ENCODE measurements at places on chromosomes 2 and 18. TPM values are rescaled to one million over a fixed set of nuclear protein-coding genes. Genes with fewer than 3 reads are reported as not detected.

INO80D gene
- total RNA-seq: 30.3 TPM

GRCh38 chr18:78993014-78993926 lies 13.7 kb downstream of the SALL3 start:
- no peaks in the 10 kb centered on the region for H3K4me1 ChIP-seq
- H3K27ac ChIP-seq: no peak overlapping the region
- no peak overlapping the region for H3K4me3 ChIP-seq
- H3K27me3 ChIP-seq: peaks cover 20% of the 10 kb centered on the region
- DNase-seq: no peak
- H3K36me3 ChIP-seq: no peaks in the 10 kb centered on the region

- no peaks in the 10 kb centered on the region for H3K36me3 ChIP-seq
- no peak overlapping the region for H3K4me3 ChIP-seq
- H3K27me3 ChIP-seq: peaks cover 45% of the 10 kb centered on the region
- no peak for DNase-seq
- H3K4me1 ChIP-seq: peaks cover 17% of the 10 kb centered on the region
- H3K27ac ChIP-seq: no peak overlapping the region
Measured at GRCh38 chr2:235498541-235498940, 4.7 kb downstream of the AGAP1 start.

CD207 gene
- total RNA-seq: not detected

DNA sequence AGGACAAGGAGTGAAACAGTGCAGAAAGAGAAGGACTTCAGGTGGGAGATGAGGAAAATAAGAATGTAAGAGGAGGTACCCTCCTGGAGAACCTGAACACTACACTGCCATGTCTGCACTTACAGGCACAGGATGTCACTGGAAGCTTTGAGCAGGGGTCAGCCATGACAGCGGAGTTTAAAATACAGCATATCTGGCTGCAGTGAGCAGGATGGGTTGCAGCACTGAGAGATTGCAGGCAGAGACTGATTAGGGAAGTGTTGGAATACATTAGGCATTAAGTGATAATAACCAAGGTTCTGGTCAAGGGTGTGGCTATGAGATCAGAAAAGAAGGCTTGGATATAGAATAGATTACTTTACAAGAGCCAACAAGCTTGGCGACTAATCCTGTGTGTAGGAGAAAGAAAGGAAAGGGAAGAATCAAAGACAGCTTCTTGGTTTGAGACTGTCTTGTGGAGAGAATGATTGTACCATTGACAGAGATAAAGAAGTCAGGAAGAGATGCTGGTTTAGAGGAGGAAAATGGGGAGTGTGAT lies 171.1 kb upstream of the RBMS1 start:
- H3K36me3 ChIP-seq: no peaks in the 10 kb centered on the region
- H3K27me3 ChIP-seq: peaks cover 8% of the 10 kb centered on the region
- H3K4me3 ChIP-seq: no peak overlapping the region
- peaks cover 21% of the 10 kb centered on the region for H3K4me1 ChIP-seq
- no peak overlapping the region for H3K27ac ChIP-seq
- DNase-seq: no peak

DNA sequence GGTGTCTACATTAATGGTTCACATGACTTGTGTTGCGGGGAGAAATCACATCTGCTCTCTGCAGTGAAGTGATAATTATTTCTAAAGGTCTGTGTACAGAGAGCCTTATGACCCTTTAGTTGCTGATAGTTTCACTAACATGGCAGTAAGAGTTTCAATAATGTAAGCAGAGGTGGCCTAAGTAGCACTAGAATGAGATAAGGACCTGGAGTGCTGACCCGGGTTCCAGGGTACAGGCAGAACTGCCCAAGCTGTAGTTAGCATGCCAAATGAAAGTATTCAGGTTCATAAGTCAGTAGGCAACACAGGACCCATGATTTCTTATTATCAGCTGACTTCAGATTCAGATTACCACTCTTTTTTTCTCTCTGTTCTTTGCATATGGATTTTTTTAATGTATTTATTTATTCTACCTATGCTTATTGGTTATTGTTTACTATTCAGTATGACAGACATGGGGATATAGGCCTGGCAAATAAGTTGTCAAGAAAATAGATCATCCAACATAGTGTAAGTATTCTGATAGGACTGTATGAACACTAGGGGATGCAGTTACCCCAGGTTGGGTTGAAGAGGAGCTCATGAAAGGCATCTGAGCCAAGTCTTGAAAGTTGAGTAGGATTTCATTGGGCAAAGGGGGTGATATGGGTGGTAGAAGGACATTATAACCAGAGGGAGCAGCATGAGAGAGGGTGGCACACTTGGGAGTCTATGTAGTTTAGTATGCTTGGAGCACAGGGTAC lies 105.2 kb downstream of the CCDC85A start:
- H3K27ac ChIP-seq: no peak overlapping the region
- peaks cover under 1% of the 10 kb centered on the region for H3K27me3 ChIP-seq
- H3K4me1 ChIP-seq: no peaks in the 10 kb centered on the region
